ENCODE measurements at places on chromosomes 5 and 9.

DNA sequence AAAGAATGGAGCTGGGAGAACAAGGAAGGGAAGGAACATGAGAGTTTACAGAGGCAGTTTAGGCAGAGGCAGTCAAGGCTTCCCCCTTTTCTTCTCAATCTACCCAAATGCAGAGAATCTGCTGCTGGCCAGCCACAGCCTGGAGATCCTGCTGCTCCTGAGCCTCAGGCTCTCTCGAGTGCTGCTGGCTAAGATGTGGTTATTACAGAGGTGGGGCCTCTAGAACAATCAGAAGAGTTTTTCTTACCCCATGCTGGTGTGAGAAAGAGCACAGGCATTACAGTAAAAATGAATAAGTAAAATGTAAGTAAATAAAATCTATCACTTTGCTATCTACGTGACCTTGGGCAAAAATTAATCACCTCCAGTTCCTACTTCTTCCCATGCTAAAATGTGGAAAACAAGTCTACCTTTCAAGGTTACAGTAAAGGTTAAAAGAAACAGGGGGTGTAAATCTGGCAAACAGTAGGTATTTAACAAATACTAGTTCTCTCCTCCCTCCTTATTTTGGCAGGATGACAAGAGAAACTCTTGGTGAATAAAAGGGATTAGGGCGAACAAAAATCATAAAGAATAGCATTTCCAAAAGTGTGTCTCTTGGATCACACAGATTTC, 31.1 kb downstream of the FBXW11 start:
- DNase-seq: no peak

DNA sequence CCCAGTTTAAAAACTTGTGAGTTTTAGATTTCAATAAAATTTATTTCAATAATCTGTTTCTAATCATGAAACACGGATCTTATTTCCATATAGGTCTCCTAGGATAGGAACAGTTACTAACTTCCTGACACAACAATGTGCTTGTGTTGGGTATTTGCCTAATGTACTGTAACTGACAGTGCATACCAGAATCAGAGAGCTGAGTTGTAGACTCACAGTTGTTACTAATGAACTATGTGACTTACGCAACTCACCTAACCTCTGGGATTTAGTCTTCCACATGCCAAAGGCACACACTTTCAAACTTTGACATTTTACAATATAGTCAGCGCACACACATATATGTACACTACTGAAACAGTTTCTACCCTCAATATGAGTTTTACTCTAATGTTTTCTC, 77.7 kb downstream of the HOMER1 start:
- DNase-seq: no peak

DNA sequence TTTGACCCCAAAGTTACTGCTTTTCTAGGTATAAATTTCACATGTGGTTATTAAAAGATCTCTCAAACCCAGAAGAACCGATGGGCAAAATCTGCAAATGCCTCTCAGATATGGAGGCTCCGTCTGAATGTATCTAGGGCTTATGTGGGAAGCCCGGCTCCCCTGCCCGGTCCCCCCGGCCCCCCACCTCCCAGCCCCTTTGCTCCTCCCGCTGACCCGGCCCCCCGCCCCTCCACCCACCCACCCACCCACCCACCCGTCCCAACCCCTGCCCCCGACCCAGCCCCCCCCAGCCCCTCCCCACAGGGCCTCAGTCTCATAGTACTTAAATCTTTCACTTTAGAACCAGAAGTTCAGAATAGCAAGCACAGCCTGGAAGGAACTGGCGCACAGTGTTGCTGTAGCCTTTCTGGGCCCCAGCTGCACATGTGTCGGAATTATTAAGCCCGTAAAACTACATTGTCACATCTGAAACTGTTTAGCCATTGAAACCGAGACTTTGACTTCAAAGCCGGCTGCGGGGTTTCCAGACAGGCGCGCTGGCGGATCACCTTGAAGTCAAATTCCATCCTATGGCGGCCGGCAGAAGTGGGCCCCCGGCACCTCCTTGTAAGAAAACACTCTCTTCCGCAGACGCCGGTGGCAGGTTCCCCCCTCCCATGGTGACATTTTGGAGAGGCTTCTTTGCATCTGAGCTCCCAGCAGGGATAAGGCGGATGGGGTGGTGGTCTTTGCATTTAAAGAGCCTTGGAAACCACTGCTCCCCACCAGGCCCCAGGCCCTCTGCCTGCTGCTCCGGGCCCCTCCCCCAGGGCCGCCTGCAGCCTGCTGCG, 12.8 kb downstream of the NKD2 start:
- DNase-seq: no peak

GRCh38 chr9:128457207-128457606, 1.4 kb downstream of the ODF2 start:
- no peak for DNase-seq

DNA sequence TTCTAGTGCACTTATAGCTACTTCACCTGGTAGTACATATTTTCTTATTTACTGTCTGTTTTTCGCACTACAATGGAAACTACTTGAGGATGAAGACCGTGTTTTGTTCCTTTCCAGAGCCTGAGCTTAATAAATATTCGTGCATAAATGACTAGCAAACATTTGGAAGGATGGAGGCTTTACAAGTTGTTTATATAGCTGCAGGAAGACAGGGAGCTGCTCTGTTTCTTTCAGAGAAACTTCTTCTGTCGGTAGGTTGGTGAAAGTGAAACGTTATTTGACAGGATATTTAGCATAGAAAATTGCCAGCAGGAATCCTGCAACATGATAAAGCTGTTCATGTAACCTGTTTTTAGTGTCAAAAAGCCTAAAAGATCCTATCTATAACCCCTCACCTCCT, 210.6 kb downstream of the PCSK5 start:
- no peak for DNase-seq

DNA sequence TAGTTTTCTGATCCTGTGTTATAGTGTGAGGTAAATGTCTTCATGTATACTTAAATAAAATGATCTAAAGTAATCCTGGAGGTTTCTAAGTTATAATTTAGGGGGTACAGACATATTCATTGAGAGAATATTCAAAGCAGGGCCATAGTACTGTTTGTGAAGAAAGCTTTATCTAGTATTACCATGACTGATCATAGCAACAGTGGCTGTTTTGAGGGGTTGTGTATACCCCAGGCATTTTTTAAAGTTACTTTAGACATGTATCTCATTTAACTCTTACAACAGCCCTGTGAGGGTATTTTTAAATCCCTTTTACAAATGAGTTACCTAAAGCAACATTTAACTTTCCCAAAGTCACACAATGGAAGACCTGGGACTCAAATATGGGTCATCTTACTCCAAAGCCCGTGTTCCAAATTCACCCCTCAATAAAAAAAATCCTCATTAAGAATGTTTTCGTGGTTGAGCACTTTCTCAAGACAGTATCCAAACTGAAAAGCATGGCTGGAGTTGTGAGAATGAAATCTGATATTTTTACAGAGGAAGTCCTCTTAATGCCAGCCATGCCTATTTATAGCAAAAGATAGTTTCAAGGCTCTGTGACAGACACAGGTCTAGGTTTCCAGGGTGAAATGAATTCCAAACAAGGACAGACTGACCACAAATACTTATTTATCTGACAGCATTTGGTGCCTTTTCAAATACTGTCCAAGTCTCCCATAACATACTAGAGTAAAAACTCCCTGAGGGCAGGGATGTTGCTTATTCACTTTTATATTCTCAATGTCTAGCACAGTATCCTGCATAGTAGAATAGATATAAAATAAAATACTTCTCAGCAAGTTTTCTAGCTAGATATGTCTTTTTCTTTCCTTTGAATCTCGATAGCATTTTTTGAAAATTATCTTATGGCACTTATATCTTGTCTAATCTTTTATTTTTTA, 10.4 kb downstream of the STOM start:
- no peak for DNase-seq

GRCh38 chr5:37665272-37665671, 174.6 kb downstream of the GDNF start:
- DNase-seq: no peak

DNA sequence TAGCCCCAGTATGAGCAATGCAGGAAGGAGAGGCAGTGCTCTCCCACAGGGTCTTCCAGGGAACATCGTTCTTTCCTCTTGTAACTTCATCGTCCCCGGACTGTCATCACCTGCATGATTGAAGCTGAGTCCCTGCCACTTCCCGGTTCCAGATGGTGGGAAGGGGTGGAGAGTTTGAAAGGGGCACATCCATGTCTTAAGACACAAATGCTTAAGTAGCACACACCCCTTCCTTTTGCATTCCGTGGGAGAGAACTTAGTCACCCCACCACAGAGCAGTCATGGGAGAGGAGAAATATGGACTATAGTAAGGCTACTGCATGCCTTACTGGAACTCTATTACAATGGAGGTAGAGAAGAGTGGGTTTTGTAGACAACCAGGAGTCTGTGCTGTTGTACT, 165.3 kb upstream of the GAS1 start:
- no peak for DNase-seq

DNA sequence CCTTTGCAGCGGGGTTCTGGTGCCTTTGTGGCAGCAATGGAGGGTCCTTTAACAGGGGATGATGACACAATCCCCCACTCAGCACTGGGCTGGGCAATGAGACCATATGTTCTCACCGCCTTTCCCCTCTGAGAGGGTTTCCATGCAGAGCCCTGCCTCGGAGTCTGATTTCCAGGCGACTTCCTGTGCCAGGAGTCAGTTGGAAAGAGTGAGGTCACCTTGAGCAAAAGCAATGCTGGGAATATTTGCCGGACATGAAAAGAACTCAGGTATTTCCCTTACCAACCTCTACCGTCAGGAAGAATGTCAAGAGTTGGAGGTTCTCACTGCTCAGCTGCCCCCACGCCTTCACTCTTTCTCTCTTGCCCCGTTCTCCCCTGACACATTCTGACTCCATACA, 284.2 kb upstream of the IRX1 start:
- DNase-seq: no peak

- DNase-seq: no peak
Measured at GRCh38 chr5:177611446-177612214, 11.7 kb downstream of the B4GALT7 start.

DNA sequence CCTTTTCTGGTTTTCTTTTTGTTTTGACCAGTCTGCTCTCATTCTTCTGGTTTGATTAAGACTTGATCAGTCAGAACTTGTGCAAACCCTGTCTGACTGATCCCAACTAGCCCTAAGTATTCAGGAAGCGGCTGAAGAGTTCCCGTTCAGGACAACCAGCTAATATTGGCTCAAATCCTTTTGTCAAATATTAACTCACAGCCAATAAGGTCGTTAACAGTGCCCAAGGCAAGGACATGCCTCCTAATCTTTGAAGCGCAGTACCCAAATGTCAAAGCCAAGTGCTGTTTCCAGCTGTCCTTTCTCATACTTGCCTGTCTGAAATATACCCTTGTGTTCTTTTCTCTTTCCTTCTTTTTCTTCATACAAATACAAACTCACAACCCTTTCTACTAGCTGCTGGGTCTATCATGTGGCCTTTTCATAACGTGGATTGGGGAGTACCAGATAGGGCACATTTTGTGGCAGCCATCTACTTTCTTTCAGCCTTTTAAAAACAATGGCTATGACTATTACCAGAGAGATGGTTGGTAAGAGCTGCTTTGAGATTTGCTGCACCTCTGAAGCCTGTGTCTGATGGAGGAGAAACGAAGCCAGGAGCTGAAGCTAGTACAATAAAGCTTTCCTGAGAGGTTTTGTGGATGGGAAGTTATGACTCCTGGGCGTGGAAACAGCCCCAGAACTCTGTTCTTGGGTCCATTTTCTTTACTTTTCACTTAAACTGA, 266.4 kb upstream of the ZNF608 start:
- no peak for DNase-seq

All from stimulated activated CD4-positive, alpha-beta T cell treated with anti-CD3 and anti-CD28 coated beads, Interleukin-1b, Interleukin-23, amount 100 ng/mL, for 1 hour (primary cell).